Naive thymus-derived CD4-positive, alpha-beta T cell (primary cell): ENCODE measurements at places on chromosomes 2 and 18. TPM values are rescaled to one million over a fixed set of nuclear protein-coding genes. Genes with fewer than 3 reads are reported as not detected.

Gene RAB6C
- not detected for total RNA-seq

Gene C2orf74
- 8.8 TPM for total RNA-seq

Gene SSB
- total RNA-seq = 104 TPM

Gene TEKT4
- total RNA-seq = not detected

Gene MROH2A
- not detected for total RNA-seq

Gene ITPRID2
- total RNA-seq = 90.9 TPM

Gene ABCG8
- not detected for total RNA-seq

Gene RNF125
- total RNA-seq = 35.3 and 37.5 TPM in 2 replicates

Gene IL1R1
- total RNA-seq = 0.30 TPM

Gene SMYD1
- total RNA-seq = not detected

Gene METAP1D
- 11.6 TPM for total RNA-seq

Gene VWC2L
- total RNA-seq = not detected

Gene KANSL1L
- total RNA-seq = 8.4 TPM

Gene ZC3H8
- total RNA-seq = 16.3 TPM

Gene TXNL4A
- 72.6 TPM for total RNA-seq

Gene LIPG
- total RNA-seq = not detected

Gene C2orf78
- not detected for total RNA-seq

Gene LYG2
- total RNA-seq = not detected

Gene RAB1A
- 66.6 and 69.2 TPM in 2 replicates for total RNA-seq

Gene LDLRAD4
- total RNA-seq = 84.3 TPM

Gene KLHL14
- total RNA-seq = not detected in 2 replicates

Gene ME2
- 45.4 TPM for total RNA-seq

Gene LRATD1
- not detected for total RNA-seq

Gene IL18R1
- 8.8 TPM for total RNA-seq

Gene ZNF516
- total RNA-seq = 0.94 and 1.9 TPM in 2 replicates

Gene SCG2
- total RNA-seq = not detected

Gene OXER1
- total RNA-seq = 0.37 TPM

Gene OSBPL6
- not detected for total RNA-seq

Gene SERPINB2
- total RNA-seq = 5.0 TPM

Gene RIT2
- total RNA-seq = not detected

Gene IL36A
- 1.6 TPM for total RNA-seq

Gene PTCD3
- 207 TPM for total RNA-seq

Gene FTCDNL1
- 2.6 TPM for total RNA-seq

Gene GKN2
- not detected for total RNA-seq

Gene TDRD15
- not detected in 2 replicates for total RNA-seq

Gene SPC25
- total RNA-seq = 24.0 and 24.7 TPM in 2 replicates

Gene CERKL
- 0.20 TPM for total RNA-seq

Gene SGO2
- total RNA-seq = 1.4 TPM

Gene ZNF519
- total RNA-seq = 16.3 and 16.5 TPM in 2 replicates

Gene RAX
- not detected in 2 replicates for total RNA-seq

Gene MRPL30
- 21.9 and 23.7 TPM in 2 replicates for total RNA-seq

Gene TUBA3E
- total RNA-seq = not detected

Gene G6PC2
- total RNA-seq = not detected

Gene FKBP1B
- total RNA-seq = 0.53 TPM in 1 of 2 replicates, not detected in the other

Gene IL1B
- 1.1 TPM for total RNA-seq

Gene RIF1
- total RNA-seq = 66.7 TPM

Gene OTOS
- total RNA-seq = not detected

Gene FEV
- total RNA-seq = not detected

Gene MATN3
- total RNA-seq = not detected in 2 replicates

Gene TRPM8
- total RNA-seq = not detected

Gene MAPK4
- total RNA-seq = not detected

Gene EEF1B2
- 1,164 TPM for total RNA-seq

Gene CAPN14
- 0.62 TPM for total RNA-seq

Gene SLC5A7
- not detected for total RNA-seq

Gene FHOD3
- total RNA-seq = not detected in 2 replicates

Gene MDH1B
- 0.19 and 0.38 TPM in 2 replicates for total RNA-seq

Gene TBR1
- total RNA-seq = 0.02 TPM in 1 of 2 replicates, not detected in the other
